CD4-positive, alpha-beta memory T cell (primary cell): ENCODE measurements at places on chromosomes 3 and 15. TPM values are rescaled to one million over a fixed set of nuclear protein-coding genes. Genes with fewer than 3 reads are reported as not detected.

EFHB gene
- 1.5 TPM for total RNA-seq

MME gene
- not detected for total RNA-seq

SRGAP3 gene
- 2.4 TPM for total RNA-seq

ITPKA gene
- 0.36 TPM for total RNA-seq

CASR gene
- total RNA-seq: 0.03 TPM

RLBP1 gene
- not detected for total RNA-seq

BFSP2 gene
- total RNA-seq: not detected

- no peak overlapping the region for H3K4me3 ChIP-seq
- no peaks in the 10 kb centered on the region for H3K36me3 ChIP-seq
- no peak for DNase-seq
- H3K27ac ChIP-seq: no peak overlapping the region
- H3K27me3 ChIP-seq: no peaks in the 10 kb centered on the region
Observed at GRCh38 chr3:103889675-103890074, 1454.9 kb downstream of the ZPLD1 start.

- no peak overlapping the region for H3K4me3 ChIP-seq
- DNase-seq: no peak
- H3K4me1 ChIP-seq: no peaks in the 10 kb centered on the region
Observed at GRCh38 chr3:28569357-28569756, 220.7 kb upstream of the AZI2 start.

GRCh38 chr3:38148311-38148882 is 9.9 kb downstream of the MYD88 start:
- no peaks in the 10 kb centered on the region for H3K36me3 ChIP-seq
- no peak for DNase-seq
- H3K4me1 ChIP-seq: peaks cover 23% of the 10 kb centered on the region

DNA sequence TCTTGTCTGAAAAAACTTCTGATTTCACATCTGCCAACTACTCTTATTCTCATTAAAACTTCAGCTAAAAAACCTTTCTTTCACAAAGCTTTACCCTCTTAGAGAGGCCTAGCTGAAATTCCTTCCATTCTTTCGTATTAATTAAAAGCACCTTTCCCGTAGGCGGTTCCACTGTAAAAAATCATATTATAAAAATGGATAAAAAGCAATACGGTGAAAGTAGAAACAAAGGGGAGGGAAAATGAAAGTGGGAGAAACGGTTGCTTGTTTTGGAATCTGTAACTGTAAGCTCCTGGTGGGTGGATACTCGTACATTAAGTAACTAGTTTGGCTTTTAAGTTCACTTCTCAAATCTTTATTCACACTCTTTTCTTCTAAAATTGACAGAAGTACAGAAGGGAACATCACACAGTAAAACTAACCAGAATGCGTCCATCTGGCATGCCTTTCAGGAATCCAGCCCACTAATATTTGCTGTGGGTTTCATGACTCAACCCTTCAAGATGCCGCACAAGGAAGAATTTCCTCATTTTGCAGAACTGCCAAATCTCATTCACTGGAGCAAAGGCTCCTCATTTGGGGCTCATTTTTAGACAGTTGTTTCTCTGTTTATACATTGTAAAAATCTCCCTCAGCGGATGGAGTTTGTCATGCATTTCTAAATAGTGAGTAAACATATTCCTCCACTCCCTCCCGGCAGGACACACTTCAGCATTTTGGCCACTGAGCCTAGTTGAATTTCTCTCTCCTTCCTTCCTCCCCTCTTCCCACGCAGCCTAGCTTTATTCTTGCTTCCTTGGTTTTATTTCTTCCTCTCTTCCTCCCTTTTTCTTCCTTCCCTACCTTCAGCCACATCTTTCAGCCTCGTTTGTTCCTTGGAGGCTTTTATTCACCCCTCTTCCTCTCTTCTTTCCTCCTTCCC is 419.5 kb upstream of the NAALADL2 start:
- DNase-seq: no peak
- H3K4me1 ChIP-seq: no peaks in the 10 kb centered on the region
- no peaks in the 10 kb centered on the region for H3K36me3 ChIP-seq

DNA sequence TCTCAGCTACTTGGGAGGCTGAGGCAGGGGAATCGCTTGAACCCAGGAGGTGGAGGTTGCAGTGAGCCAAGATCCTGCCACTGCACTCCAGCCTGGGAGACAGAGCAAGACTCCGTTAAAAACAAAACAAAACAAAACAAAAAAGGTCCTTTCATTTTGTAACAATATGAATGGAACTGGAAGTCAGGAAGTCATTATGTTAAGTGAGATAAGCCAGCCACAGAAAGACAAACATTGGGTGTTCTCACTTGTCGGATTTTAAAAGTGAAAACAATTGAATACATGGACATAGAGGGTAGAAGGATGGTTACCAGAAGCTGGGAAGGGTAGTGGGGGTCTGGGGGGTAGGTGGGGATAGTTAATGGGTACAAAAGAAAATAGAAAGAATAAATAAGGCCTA is 12.5 kb upstream of the B3GALNT1 start:
- no peaks in the 10 kb centered on the region for H3K36me3 ChIP-seq
- H3K27me3 ChIP-seq: no peaks in the 10 kb centered on the region
- no peak overlapping the region for H3K27ac ChIP-seq
- H3K4me3 ChIP-seq: no peak overlapping the region
- no peaks in the 10 kb centered on the region for H3K4me1 ChIP-seq

GRCh38 chr3:57826952-57827723 is 71.0 kb downstream of the SLMAP start:
- H3K36me3 ChIP-seq: no peaks in the 10 kb centered on the region
- H3K4me3 ChIP-seq: no peak overlapping the region
- no peaks in the 10 kb centered on the region for H3K4me1 ChIP-seq
- H3K27me3 ChIP-seq: no peaks in the 10 kb centered on the region

DNA sequence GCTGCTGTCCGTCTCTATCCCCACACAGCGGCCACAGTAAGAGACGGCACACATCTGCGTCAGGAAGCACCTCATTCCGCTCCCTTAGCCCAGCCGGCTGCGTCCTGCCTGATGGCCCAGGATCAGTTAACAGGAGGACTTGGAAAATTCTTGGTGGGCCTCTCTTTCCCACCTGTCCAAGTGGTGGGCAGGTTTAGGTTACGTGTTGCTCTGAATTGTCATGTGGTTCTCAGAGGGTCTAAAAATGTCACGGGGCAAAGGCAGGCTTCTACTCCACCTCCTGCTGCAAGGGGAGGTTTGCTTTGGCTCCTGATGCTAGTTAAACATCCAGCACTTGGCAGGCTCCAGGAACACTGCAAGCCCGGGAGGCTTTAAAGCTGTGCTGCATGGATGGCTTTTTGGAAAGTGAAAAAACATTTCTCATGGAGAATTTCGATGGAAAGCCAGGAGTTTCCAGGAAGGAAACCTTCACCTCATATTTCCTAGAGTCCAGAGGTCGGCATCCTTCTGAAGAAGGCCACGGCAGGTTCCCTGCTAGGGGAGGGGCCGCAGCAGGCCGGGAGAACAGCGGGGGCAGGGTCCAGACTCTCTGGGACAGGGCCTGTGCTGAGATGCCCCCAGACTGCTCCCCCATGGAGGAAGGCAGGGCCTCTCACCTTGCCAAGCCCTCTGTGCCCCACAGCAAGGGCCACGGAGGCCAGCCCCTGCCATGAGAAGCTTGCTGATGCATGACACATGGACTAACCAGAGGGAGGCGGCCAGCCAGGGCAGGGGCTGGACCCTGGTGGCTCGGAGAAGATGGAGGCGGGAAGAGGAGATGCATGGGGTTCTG is 10.8 kb downstream of the CTSH start:
- peaks cover 24% of the 10 kb centered on the region for H3K4me1 ChIP-seq
- H3K4me3 ChIP-seq: no peak overlapping the region
- no peak for DNase-seq
- no peaks in the 10 kb centered on the region for H3K27me3 ChIP-seq

GRCh38 chr3:56415652-56416051 is 52.6 kb downstream of the ERC2 start:
- no peaks in the 10 kb centered on the region for H3K4me1 ChIP-seq
- no peak overlapping the region for H3K27ac ChIP-seq
- H3K4me3 ChIP-seq: no peak overlapping the region
- H3K36me3 ChIP-seq: no peaks in the 10 kb centered on the region
- no peak for DNase-seq

- DNase-seq: no peak
- no peaks in the 10 kb centered on the region for H3K4me1 ChIP-seq
- no peaks in the 10 kb centered on the region for H3K36me3 ChIP-seq
- no peaks in the 10 kb centered on the region for H3K27me3 ChIP-seq
- H3K4me3 ChIP-seq: no peak overlapping the region
- H3K27ac ChIP-seq: no peak overlapping the region
Observed at GRCh38 chr3:140809316-140809715, 131.5 kb downstream of the TRIM42 start.

DNA sequence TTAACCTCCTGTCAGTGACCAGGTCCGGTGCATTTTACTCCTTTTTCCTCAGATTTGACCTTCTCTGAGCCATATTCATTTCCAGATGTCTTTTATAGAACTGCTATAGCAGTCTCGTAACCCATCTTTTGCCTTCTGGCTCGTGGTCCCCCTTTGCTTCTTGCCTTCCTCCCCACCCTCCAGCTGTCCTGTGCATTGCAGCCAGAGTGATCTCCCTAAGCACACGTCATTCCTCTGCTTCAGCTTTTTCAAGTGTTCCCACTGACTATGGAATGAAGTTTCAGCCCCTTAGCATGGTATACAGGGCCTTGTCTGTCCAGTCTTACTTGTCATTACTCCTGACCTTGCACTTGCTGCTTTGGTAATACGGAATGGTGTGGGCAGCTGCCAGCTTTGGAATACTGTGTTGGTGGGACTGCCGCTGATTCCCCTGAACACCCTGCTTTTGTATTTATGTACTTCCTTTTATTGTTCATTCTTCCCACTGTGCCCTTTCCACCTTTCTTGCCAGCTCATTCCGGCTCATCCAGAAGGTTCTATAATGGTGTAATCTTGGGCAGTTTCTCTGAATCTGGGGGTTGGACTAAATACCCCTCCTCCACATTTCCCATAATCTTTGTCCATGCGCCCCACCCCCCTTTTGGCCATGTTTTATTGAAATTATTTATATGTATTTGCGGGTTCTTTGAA is 38.9 kb downstream of the SLC25A26 start:
- H3K36me3 ChIP-seq: peaks cover 11% of the 10 kb centered on the region
- H3K27me3 ChIP-seq: no peaks in the 10 kb centered on the region
- no peak for DNase-seq
- H3K4me3 ChIP-seq: no peak overlapping the region

GRCh38 chr3:194357681-194358080 is 6.6 kb upstream of the CPN2 start:
- H3K4me3 ChIP-seq: no peak overlapping the region
- no peaks in the 10 kb centered on the region for H3K36me3 ChIP-seq
- no peak overlapping the region for H3K27ac ChIP-seq
- no peak for DNase-seq
- no peaks in the 10 kb centered on the region for H3K27me3 ChIP-seq
- no peaks in the 10 kb centered on the region for H3K4me1 ChIP-seq

- no peak overlapping the region for H3K4me3 ChIP-seq
- H3K27me3 ChIP-seq: no peaks in the 10 kb centered on the region
- peaks cover 12% of the 10 kb centered on the region for H3K36me3 ChIP-seq
Observed at GRCh38 chr3:53190659-53191058, 29.6 kb downstream of the PRKCD start.

GRCh38 chr3:26099692-26100091 is 309.8 kb downstream of the OXSM start:
- DNase-seq: no peak
- H3K27ac ChIP-seq: no peak overlapping the region
- H3K36me3 ChIP-seq: no peaks in the 10 kb centered on the region
- H3K27me3 ChIP-seq: no peaks in the 10 kb centered on the region
- H3K4me1 ChIP-seq: no peaks in the 10 kb centered on the region

DNA sequence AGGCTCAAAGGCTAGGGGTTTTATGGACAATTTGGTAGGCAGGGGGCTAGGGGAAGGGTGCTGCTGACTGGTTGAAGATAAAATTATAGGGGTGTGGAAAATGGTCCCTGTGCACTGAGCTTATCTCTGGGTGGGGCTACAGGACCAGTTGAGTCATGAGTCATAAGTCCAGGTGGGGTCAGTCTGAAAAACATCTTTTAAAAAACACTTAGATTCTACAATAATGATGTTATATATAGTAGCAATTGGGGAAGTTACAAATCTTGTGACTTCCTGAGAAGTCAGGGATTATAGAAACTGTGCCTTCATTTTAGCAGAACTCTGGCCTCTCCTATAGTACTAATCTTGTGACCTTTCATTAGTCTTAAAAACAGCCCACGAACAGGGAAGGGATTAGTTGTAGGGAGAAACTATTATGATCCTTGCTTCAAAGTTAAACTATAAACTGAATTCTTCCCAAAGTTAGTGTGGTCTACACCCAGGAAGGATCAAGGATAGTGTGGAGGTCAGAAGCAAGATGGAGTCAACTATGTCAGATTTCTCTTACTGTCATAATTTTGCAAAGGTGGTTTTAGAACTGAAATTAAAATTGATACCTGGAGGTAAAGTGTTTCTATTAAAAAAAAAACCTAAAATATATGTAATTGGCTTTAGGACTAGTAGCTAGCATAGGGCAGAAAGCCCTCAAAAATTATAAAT is 130.1 kb downstream of the P2RY1 start:
- H3K4me1 ChIP-seq: no peaks in the 10 kb centered on the region
- no peak overlapping the region for H3K4me3 ChIP-seq
- DNase-seq: no peak

DNA sequence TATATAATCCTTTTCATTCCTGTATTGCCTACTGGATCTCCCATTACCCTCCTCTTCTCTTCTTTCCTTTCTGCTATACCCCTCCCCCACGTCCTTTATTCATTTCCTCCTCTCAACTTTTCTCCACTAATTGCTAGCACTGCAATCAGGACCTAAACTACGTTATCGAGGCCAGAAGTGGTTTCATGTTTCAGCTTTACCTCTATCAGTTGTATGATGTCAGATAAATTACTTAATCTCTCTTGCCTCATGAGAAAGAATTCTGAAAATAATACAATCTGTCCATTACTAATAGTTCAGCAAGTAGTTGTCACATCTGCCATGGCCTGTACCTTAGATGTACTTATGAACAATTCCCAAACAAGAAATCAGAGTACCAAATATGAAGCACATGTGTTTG is 10.6 kb downstream of the POPDC2 start:
- no peak overlapping the region for H3K27ac ChIP-seq
- no peak for DNase-seq
- no peaks in the 10 kb centered on the region for H3K27me3 ChIP-seq
- H3K4me3 ChIP-seq: no peak overlapping the region

GRCh38 chr3:99980606-99981005 is 133.7 kb downstream of the FILIP1L start:
- H3K27me3 ChIP-seq: no peaks in the 10 kb centered on the region
- no peak for DNase-seq
- no peaks in the 10 kb centered on the region for H3K36me3 ChIP-seq
- H3K27ac ChIP-seq: no peak overlapping the region
- H3K4me1 ChIP-seq: no peaks in the 10 kb centered on the region

- peaks cover 42% of the 10 kb centered on the region for H3K4me1 ChIP-seq
- DNase-seq: no peak
- no peak overlapping the region for H3K27ac ChIP-seq
- H3K4me3 ChIP-seq: no peak overlapping the region
- H3K36me3 ChIP-seq: no peaks in the 10 kb centered on the region
Observed at GRCh38 chr3:146540236-146540635, 4.2 kb downstream of the PLSCR1 start.

- H3K4me1 ChIP-seq: peaks cover 5% of the 10 kb centered on the region
- no peaks in the 10 kb centered on the region for H3K36me3 ChIP-seq
- H3K4me3 ChIP-seq: no peak overlapping the region
- H3K27ac ChIP-seq: no peak overlapping the region
- H3K27me3 ChIP-seq: no peaks in the 10 kb centered on the region
- DNase-seq: no peak
Observed at GRCh38 chr3:32815841-32816438, 1.9 kb upstream of the TRIM71 start.

- no peak overlapping the region for H3K4me3 ChIP-seq
- no peaks in the 10 kb centered on the region for H3K4me1 ChIP-seq
- H3K27ac ChIP-seq: no peak overlapping the region
Observed at GRCh38 chr3:15180042-15180611, 25.9 kb upstream of the CAPN7 start.
